ELF-1 (cell line): ENCODE measurements at places on chromosomes 2 and 18.

GRCh38 chr2:185628985-185629384, 109.6 kb upstream of the FSIP2 start:
- DNase-seq = peak; percentile 71

GRCh38 chr2:170224692-170225294, 46.8 kb downstream of the MYO3B start:
- no peak for DNase-seq

DNA sequence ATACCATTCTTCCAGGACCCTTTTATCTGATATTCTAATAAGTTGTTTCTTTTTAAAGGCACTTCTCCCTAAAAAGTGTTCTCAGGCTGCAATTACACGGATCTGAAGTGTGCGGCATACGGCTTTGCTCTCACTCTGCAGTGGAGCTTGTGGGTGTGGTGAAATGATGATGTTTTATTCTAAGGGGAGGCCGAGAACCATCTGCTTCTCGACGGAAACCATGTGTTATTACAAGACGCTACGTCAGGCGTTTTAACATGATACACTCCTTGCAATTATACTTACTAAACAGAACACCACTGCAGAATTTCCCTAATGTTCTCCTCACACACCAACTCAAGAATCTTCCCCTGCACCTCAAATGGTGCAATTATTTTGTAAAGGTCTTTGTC, 34.9 kb upstream of the CTDP1 start:
- no peak for DNase-seq

DNA sequence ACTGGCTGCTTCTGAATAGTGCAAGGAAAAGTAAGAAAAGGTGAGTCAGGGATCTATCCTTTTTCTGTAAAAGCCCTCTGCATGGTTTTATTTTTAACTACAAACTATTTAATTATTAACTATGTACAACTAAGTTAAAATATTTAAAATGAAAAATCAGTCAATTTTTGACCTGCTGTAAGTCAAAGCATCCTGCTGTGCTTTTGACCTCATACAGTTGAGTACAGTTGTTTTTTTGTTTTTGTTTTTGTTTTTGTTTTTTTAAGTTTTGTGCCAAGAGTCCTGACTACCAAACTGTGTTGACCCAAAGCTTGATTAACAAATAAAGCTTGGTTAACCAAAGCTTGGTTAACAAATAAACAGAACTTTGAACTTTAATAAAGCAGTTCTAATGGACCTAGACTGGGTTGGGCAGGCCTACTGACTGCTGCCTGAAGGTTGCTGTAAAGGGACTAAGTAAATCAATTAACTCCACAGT, at the start of gene ACMSD:
ACMSD (plus strand) TSS at position 474 of the 478 bp plus-strand sequence. CDS start 67 bp downstream, outside the sequence.
- no peak for DNase-seq

DNA sequence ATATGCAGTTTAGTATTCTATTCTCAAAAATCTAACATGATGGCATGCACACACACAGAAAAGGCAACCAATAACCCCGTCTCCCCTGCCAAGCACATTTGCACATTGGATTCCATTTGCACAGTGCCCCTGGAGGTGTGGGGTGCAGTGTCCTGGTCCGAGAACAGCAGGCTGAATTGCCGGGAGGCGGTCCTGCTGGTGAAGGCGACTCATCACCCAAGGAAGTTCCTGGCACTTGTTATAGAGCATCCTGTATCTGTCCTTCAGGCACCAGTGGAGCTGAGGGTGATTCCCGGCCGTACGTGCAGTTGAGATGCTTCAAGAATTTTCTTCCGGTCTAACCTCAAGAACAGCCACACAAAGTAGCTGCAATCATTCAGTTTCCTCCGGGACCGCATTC, 73.0 kb upstream of the RAB12 start:
- peak; percentile 17 for DNase-seq

DNA sequence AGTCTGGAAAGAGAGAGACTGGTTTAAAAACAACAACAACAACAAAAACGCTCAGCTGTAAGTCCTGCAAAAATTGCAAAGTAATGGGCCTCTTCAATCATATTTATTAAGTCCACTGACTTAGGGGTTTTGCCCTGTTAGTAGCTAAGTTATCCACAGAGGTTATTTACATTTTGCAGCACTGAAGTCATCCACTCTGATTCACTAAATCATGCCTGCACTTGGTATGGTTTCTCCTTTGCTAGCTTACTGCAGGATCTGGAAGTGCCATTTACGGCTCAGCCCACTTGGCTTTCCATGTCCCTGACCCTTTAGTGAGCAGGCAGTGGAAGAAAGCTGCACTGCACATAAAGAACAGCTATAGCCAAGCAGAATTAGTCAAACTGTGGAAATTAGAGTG, 484.4 kb downstream of the NRXN1 start:
- no peak for DNase-seq

GRCh38 chr18:46253498-46253897, 149.3 kb downstream of the HAUS1 start:
- DNase-seq = no peak

- DNase-seq = no peak
Measured at GRCh38 chr2:183996825-183997793, 601.2 kb upstream of the ZNF804A start.

DNA sequence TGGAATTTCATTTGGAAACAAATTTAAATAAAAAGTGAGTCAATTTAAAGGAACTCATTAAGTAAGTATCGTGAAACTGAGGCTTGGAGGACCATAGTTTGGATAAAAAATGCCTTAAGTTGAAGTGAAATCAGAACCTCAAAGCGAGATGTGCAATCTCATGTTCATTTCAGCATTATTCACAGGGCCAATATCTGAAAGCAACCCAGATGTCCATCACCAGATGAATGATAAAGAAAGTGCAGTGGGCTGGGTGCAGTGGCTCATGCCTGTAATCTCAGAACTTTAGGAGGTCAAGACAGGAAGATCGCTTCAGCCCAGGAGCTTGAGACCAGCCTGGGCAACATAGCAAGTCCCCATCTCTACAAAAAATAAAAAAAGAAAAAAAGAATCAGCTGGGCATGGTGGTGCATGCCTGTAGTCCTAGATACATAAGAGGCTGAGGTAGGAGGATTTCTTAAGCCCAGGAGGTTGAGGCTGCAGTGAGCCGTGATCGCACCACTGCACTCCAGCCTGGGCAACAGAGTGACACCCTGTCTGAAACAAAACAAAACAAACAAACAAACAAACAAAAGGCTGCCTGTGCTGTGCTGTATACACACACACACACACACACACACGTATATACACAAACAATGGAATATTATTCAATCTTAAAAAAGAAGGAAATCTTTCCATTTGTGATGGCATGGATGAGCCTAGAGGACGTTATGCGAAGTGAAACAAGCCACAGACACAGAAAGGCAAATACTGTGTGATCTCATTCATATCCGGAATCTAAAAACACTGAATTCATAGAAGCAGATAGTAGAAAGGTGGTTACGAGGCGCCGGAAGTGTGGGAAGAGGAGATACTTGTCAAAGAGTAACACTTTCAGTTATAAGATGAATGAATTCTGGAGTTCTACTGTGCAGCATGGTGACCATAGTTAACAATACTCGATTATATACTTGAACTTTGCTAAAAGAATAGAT, 14.5 kb downstream of the SH3RF3 start:
- no peak for DNase-seq

DNA sequence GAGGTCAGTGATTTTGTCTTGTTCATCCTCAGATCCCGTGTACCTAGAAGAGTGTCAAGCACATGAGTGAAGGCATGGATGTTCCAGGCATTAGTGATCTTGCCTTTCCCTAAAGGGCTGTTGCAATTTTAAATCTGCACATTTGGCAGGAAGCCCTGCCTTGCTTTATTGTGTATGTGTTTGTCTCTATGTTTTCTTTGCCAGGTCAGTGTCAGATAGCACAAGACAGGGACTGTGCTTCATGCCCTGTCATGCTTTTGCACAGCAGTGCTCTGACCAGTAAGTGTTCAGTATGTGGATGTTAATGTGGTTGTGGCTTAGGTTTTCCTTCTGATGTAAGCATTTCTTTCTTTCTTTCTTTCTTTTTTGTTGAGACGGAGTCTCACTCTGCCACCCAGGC, 131.5 kb downstream of the RGPD3 start:
- no peak for DNase-seq

DNA sequence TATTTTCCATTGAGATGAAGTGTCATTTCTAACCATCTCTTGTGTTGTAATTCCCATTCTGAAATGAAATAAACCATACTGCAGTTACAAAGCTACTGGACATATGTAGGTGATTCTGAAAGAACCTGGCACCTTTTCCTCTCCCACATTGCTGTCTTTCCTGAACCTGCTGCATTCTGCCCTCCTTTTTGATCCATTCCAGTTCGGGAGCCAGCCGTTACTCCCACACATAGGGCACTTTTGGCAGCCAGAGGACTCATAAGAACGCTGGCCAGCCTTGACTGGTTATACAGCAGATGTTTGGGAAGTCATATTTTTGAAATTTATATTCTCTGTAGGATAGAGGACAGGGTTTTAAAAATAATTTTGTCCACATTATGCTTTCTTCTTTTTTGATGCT, 369.8 kb upstream of the CDH7 start:
- DNase-seq = no peak

DNA sequence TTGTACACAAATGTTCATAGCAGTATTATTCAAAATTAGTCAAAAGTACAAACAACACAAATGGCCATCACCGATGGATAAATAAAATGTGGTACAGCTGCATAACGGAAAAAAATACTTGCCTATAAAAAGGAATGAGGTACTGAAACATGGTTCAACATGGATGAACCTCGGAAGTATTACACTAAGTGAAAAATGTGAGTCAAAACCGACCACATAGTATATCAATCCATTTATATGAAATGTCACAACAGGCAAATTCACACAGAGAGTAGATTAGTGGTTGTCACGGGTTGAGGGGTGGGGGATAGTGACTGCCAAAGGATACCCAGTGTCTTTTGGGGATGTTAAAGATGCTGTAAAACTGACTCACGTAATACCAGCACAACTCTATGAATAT, 3.5 kb downstream of the SS18 start:
- DNase-seq = no peak

DNA sequence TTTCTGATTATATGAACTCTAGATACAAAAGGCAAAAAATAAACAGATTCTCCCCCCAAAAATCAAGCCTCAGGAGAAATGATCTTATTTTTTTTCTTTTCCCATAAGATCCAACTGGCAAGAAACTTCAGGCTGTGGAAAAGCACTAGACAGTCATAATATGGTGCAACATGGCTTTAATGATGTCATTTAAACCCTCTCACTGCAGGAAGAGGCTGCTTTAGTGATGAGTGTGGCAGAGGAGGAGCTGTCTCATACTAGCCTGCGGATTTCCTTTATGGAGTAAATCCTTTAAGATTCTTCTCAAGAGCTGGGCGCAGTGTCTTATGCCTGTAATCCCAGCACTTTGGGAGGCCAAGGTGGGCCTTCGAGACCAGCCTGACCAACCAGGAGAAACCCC, 83.3 kb upstream of the CD28 start:
- peak; percentile 26 for DNase-seq

GRCh38 chr18:79506191-79507075, 110.7 kb downstream of the NFATC1 start:
- no peak for DNase-seq

GRCh38 chr2:103945083-103945482, 908.8 kb upstream of the POU3F3 start:
- no peak for DNase-seq

DNA sequence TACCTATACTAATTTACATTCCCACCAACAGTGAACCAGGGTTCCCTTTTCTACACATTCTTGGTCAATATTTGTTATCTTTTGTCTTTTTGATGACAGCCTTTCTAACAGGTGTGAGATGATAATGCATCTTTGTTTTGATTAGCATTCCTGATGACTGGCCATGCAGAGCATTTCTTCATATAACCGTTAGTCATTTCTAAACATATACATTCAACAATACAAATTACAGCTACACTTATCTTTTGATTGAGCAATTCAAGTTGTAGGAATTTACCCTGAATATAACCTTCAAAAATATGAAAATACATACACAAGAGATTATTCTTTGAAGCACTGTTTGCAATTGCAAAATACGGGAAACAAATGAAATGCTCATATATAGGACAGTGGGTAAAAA, 94.9 kb downstream of the TMEM131 start:
- no peak for DNase-seq

- DNase-seq = no peak
Measured at GRCh38 chr2:122108186-122108585, 352.7 kb downstream of the TSN start.

DNA sequence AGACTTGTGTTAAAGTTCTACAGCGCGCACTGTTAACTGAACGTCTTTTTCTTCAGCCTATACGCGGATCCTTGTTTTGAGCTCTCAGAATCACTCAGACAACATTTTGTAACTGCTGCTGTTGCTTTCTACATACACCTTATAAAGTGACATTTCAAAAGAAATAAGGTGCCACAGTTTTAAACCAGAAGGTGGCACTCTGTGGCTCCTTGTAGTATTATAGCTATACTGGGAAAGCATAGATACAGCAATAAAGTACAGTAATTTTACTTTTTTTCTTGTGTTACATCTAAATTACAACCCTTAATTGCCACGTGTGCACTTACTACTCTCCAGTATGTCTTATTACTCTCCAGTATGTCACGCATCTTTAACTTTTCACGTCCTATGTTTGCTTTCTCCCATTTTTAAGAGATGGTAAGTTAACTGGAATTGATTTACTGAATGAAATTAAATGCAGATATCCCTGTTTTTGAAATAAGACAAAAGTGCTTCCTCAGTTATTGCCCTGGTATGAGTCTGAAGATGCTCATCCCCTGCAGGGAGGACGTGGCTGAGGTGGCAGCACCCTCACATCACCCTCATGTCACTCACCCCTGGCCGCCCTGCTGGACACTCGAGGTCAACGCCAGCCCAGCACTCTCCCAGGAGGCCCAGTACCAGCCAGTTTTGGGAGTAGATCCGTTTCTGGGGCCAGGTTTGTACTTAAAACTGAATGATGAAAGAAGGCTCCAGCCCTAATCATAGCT, 37.8 kb downstream of the GORASP2 start:
- no peak for DNase-seq
